Stimulated activated CD4-positive, alpha-beta T cell treated with anti-CD3 and anti-CD28 coated beads, TNF-alpha, amount 100 ng/mL, for 48 hours (primary cell): ENCODE measurements at places on chromosomes 3 and 15.

DNA sequence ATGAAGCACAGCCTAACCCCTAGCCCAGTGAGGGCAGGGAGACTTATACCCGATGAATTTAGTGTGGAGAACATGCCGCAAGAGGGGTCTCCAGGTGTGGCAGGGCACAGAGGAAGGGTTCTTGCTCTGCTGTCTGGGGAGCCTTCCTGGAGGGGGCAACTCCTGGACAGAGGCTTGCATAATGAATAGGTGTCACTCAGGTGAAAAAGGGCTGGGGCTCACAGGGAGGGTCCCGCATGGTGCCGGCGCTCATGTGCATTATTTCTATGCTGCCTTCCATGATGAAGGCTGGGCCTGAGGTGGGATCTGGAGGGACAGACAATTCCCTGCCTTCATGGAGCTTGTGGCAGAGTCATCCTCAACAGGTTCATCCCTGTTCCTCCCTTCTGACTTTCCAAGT is 51.5 kb downstream of the ITGA11 start:
- no peak for DNase-seq

GRCh38 chr3:78025916-78026315 is 986.0 kb downstream of the ROBO2 start:
- DNase-seq = no peak

DNA sequence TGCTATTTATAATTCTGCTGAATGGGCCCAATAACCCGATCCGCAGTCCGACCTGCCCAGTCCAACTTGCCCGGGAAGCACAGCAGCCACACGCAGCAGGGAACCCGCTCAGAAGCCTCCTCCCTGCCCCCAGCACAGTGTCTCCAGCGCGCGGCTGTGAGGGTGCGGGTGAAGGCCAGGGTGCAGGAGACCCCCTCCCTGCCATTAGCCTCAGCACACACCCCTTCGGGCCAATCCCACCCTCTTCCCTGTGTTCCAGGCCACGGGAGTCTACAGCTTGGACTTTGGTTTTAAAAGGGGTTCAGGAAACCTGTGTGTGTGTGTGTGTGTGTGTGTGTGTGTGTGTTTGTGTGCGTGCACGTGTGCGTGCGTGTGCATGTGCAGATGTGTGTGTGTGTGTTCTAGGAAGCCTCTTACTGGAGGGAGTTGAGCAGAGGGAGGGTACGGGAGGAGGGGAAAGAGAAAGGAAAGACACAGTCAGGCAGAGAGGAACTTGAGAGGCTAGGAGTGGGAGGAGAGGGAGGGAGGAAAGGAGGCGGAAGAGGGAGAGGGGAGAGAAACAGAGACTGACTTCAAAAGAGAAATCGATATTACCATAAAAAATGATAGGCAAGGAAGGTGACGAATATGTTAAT is 34.2 kb downstream of the ATP2B2 start:
- no peak for DNase-seq

DNA sequence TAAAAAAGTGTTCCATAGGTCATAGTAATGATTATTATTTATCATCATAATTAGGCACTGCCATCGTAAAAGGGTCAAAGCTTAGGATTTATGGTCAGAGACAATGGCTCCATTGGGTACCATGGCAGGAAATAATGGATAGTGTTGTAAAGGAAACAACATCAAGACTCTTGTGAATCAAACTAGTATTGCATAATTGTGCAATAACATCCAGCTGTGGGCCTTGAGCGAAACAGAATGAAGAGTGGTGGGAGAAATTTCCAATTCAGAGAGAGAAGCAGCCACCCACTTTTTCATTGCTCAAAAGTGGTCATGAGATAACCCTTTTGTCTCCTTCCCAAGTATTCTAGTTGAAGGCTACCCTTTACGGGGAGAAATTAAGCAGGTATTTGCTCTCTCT is 61.7 kb downstream of the ALDH1A2 start:
- no peak for DNase-seq

DNA sequence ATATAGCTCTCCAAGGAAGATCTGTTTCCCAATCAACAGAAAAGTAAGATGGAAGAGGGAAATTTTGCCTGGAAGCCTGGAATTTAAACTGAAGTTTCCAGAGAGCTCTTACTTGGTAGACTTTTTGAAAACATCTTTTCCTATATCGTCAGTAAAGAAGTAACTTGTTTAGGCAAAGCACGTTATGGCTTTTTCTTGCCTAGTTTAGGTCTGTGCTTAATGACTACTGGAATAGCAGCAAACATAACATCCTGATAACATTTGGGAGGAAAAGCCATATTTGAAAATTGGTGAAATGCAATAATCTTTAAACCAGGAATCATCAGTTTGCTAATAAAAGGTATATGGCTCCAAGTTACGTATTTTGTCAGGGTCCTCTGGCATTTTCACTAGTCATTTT is 160.4 kb upstream of the CGNL1 start:
- no peak for DNase-seq

- no peak for DNase-seq
These were observed 119.3 kb upstream of the SLC2A2 start for GRCh38 chr3:171145798-171146197.

GRCh38 chr3:98012979-98013378 is 22.1 kb downstream of the GABRR3 start:
- DNase-seq = no peak

DNA sequence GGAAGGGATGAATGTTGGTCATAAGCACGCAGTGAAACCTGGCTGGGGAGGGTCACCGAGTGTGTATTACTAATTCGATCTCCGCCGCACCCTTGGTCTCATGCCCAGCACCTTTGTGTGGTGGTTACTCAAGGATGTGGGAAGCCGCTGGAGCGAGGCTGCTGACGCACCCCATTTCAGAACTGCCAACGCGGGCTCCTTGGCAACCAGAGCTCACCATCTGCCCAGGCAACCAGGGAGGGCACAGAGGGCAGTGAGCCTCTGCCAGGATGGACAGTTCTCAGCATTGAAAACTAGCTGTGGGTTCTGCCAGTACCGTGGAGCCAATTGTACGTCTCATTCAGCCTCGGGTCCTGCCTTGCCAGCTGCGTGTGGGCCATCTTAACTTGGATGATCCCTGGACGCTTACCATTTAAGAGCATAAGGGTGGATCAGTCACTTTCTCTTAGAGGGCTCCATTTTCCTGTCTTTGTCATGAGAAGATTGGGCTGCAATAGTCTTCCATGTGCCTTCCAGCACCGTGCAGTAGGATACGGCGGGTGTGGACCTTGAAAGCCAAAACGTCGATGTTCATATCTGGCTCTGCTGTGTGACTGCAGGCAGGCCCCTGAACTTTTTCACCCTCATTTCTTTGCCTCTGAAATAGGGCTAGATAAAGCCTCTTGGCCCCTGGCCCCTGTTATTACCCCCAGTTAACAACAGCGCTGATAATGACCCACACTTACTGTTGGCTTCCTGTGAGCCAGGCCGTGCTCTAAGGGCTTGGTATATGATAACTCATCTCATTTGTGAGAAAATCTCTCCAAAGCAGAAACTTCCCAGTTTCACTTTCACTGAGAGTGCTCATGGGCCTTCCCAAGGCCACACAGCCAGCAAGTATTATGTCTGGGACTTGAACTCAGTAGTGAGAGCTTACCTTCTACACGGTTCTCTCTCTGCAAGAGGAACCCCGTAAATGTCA is 238.8 kb downstream of the OPA1 start:
- no peak for DNase-seq

DNA sequence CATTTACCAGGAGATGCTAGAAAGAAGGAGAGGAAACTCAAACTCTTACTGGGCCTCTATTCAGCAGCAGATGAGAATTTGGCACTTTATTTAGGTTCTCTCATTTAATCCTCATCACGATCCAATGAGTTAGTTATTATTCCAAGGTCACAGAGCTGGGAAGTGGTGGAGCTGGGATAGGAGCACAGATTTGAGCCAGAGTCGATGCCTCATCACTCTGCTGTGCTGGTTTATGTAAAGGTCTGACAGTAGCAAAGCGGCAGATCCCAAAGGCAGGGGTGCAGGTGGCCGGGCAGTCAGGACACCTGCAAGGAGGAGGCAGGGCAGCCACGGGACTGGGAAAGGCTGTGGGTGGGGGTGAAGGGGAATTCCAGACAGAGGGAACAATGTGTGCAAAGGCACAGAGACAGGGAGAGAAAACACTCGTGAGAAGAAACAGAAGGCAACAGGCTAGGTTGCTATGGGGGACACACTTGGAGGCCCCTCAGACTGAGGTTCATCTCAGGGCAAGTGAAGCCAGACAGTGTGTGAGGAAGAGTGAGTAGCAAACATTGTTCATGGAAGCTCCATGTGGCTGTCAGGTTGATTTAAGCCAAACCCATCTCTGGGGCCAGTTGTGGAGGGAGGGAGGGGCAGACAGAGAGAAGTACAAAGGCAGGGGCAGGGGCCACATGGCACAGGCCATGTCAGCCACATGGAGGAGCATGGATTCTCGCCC is 26.8 kb downstream of the RAB6B start:
- no peak for DNase-seq

DNA sequence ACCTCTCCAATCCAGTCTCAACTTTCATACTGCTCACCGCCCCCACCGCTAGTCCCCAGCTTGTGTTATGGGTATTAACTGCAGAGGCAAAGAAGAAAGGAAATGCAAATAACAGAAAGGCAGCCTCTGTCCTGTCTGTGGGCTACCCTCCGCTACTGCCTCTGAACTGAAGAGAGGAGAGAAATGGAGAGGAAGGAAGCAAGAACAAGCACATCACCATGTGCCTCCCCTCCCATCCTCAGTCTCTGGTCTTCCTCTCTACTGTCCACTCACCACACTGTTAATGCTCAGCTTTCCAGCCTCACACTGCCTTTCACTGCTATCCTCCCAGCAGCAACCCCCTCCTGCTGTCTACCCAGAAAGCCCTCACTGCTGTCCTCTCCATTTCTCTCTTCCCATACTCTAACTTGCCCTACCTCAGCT is 139.0 kb upstream of the SLC2A2 start:
- no peak for DNase-seq

DNA sequence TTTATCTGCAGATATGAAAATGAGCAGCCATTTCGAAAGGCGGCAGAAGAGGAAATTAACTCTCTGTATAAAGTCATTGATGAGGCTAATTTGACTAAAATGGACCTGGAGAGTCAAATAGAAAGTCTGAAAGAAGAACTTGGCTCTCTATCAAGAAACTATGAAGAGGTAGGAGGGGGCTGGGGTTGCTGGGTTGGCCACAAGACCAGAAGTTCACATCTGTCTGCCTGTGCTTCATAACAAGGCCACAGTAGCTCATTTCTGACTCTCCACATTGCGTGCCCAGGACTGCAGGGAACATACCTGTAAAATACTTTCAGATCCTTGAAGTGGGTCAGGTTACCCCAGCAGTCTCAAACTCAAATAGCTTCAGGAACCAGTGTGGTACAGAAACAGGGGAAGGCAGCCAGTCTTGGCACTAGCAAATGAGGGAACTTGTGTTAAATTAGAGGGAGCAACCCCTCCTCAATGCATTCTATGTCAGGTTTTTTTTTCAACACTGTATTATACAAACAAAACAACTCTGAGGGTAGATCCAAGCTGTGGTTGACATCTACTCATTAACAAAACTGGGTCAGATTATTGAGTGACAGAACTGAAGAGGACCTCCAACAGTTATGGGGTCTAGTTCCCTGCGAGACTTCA is 48.7 kb downstream of the BFSP2 start:
- peak; percentile 46 for DNase-seq

GRCh38 chr3:23314981-23315762 is 112.0 kb downstream of the UBE2E2 start:
- no peak for DNase-seq

DNA sequence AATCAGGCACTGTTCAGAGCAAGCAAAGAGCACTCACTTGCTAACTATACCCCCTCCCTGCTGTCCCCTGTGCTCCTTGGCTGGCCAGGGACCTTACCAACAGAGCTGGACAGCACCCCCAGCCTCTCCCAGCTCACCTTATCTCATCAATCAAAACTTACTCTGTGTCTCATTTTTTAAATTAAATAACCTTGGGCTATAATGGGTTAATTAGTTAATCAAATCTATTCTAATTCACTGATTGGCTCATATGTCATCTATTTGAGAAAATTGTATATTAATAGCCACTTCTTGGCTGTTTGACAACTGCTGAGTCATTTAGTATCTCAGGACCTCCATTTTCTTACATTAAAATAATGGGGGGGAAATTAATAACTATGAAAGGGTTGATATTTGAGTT is 22.9 kb downstream of the IL5RA start:
- no peak for DNase-seq

- no peak for DNase-seq
These were observed 1.6 kb upstream of the FLNB start for GRCh38 chr3:58006661-58007060.

DNA sequence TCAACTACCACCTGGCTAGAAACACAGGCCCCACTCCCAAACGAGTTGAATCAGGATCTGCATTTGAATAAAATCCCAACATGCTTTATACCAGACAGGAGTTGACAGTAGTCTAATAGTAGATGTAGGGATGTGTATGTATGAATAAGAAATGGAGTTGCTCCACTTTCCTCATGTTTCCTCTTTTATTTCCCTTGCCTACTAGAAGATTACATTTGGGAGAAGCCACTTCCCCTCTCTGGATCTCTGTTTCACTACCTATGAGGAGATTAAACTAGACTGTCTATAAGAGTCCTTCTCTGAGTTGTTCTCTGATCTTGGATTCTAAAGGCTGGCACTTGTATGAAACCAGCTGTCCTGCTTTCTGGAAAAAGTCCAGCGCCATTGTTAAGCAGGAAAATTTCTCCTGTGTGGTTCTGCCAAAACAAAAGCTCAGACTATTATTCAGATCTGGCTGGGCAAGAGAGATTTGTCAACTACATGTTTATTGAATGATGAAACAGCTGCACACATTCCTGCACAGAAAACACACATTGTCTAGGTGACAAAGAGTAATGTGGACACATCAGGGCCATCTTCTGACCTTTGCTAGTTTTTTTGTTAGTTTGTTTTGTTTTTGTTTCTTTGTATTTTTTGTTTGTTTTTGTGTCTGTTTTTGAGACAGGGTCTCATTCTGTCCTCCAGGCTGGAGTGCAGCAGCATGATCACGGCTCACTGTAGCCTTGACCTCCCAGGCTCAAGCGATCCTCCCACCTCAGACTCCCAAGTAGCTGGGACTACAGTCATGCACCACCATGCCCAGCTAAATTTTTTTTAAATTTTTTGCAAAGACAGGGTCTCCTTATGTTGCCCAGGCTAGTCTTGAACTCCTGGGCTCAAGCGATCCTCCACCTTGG is 29.9 kb downstream of the ACP3 start:
- no peak for DNase-seq

DNA sequence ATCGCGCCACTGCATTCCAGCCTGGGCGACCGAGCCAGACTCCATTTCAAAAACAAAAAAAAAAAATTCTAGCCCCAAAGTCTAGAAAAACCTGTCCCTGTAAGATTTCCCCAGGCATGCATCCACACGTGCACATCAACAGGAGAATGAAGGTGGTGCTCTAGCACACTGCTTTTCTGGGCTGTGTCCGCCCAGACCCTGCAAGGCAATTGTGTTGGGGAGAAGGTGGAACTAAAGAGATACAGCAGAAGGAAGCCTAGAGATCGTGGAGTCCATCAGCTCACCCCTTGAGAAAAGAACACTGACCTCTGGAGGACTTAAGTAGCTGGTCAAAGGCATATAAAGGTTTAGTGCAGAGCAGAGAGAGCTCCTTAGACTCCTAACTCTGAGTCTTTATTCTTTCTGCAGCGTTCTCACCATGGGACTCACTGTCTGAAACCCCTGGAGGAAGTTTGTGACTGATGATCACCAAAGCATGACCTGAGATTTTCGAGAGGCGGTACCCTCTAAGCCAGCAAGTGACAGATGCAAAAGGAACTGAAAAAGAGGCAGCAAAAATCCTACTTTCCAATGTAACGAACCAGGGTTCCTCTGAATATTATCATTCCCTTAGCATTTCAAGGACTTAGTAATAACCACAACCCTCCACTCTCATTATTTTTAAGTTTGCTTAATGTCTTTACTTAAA is 179.8 kb downstream of the MEX3B start:
- DNase-seq = no peak
